ENCODE measurements at places on chromosomes 1 and 21.
A peak's percentile ranks its signal among the peaks of the same experiment; 100 is the strongest.

DNA sequence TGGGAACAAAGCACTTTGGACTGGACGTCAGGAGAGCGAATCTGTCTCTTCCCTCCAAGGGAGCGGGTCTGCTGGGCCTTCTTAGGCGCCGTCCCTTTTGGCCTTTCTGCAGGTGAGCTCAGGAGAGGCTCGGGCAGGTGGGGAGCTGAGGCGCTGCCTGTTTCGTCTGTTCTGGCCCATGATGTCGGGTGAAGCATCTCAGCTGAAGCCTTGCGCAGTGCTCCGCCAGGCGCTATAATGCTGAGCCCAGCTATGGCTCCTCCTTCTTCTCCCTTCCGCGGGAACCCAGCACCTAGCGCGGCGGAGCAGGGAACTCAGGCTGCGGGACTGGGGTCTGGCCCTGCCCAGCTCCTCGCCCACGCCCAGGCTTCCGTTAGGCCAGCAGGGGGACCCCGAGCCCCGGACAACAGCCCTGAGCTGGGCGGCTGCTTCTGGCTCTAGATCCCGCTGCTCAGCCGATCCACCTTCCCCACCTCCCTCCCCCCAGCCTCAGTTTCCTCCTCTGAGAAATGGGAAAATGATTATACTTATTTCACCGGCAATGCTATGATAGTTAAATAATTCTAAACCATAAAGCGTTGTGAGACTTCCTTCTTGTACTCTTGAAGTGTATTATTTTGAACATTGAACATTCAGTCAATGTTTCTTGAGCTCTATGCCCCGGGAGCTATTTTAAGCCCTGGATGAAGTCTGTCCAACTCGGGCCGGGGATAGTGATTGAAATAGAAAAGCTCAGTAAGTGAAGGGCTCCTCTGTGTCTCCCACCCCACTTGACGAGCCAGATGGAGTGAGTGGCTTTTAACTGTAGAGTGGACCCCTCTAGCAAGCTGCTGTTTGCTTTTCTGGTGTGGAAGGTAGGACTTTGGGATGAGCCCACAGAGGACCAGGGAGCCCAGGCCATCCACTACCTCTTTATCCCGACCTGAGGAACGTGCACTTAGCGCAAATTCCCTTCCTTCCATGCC, 9.6 kb upstream of the ADORA1 start:
- DNase-seq, result peak; percentile 85

- DNase-seq, result no peak
Measured at GRCh38 chr1:169872906-169873305, 20.8 kb downstream of the SCYL3 start.

DNA sequence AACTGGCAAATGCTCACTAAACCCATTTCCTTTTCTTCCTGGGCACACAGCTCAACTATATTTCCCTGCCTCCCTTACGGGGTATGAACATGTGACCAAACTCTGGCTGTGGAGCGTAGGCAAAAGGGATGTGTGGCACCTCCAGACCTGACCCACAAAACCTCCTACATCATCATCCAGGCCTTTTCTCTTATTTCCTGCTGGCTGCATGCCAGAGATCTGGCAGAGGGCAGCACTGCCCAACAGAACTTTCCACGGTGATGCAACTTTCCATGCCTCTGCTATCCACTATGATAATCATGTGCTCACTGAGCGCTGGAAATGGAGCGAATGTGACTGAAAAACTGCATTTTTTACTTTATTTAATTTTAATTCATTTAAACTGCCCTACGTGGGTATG, 99.6 kb upstream of the CACNA1E start:
- no peak for DNase-seq

DNA sequence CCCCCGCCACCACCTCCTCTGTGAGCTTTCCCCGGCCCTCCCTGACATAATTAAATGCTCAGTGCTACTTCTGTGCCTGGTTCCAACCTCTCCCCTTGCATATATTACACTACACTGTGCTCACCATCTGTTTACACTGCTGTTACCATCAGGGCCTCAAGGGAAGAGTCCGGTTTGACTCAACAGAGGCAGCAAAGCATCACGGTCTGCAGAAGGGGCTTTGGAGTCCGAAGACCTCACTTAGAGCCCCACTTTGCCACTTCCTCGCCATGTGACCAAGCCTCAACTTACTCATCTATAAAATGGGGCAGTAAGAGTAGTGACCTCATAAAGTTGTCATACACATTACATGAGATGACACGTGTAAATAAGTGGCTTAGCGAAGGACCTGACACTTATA, 27.4 kb downstream of the KCNN3 start:
- DNase-seq, result no peak

DNA sequence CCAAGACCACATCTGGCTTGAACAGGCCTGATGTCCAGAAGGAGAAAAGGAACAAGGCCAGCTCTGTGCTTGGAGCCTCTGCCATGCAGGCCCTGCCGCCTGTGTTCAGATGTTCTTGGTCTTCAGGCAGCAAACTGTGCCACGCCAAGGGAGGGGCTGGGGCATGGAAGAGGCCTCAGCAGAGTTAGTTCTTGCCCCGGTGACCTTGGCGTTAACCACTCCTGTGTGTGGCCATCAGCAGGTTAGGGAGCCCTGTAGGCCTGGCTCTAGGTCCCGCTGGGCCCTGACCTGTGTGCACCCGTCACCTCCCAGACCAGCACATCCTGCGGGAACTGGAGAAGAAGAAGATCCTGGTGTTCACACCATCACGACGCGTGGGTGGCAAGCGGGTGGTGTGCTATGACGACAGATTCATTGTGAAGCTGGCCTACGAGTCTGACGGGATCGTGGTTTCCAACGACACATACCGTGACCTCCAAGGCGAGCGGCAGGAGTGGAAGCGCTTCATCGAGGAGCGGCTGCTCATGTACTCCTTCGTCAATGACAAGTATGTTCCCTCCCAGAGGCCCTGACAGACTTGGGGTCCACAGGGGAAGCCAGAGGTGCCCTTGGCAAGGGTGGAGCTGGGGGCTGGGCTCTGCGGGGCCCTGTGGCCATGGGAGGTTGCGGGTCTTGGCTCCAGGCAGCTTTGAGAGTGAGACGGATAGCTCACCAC, 7.1 kb downstream of the ZC3H12A start:
- no peak for DNase-seq

DNA sequence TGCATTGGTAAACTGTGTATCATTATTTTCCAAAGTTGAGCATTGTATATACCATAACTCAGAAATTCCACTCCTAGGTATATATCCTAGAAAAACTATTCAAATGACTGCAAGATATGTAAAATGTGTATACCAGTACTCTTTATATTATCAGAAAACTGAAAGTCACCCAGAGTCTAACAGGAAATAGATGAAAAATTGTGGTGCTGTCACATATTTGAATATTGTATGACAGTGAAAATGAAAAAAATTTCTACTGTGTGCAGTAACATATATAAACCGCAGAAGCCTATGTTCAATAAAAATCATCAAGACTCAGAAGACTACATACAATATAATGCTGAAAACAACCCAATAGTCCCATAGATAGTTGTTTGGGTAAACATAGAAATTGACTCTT, 74.4 kb upstream of the LYPLAL1 start:
- DNase-seq, result no peak

- DNase-seq, result no peak
Measured at GRCh38 chr1:164764333-164764732, 205.3 kb downstream of the PBX1 start.

DNA sequence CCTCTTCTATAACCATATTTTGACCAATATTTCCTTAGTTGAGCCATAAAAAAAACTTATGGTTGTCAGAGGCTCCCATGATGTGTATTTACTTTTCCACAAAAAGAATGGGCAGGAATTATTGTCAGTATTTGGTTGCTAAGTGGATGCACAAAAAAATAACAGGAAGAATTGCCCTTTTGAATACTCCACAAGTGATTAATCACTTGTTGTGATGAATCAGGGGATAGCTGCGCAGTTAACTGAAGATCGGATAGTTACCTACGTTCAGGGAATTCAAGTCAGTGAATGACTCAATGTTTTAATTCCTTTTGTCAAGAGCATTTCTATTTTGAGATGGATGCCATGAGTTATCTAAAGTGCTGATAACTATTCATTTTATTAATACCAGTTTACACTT, 785.2 kb upstream of the B3GALT2 start:
- no peak for DNase-seq

DNA sequence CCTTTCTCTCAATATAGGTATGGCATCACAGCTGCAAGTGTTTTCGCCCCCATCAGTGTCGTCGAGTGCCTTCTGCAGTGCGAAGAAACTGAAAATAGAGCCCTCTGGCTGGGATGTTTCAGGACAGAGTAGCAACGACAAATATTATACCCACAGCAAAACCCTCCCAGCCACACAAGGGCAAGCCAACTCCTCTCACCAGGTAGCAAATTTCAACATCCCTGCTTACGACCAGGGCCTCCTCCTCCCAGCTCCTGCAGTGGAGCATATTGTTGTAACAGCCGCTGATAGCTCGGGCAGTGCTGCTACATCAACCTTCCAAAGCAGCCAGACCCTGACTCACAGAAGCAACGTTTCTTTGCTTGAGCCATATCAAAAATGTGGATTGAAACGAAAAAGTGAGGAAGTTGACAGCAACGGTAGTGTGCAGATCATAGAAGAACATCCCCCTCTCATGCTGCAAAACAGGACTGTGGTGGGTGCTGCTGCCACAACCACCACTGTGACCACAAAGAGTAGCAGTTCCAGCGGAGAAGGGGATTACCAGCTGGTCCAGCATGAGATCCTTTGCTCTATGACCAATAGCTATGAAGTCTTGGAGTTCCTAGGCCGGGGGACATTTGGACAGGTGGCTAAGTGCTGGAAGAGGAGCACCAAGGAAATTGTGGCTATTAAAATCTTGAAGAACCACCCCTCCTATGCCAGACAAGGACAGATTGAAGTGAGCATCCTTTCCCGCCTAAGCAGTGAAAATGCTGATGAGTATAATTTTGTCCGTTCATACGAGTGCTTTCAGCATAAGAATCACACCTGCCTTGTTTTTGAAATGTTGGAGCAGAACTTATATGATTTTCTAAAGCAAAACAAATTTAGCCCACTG, 11.5 kb downstream of the HIPK1 start:
- peak; percentile 82 for DNase-seq

DNA sequence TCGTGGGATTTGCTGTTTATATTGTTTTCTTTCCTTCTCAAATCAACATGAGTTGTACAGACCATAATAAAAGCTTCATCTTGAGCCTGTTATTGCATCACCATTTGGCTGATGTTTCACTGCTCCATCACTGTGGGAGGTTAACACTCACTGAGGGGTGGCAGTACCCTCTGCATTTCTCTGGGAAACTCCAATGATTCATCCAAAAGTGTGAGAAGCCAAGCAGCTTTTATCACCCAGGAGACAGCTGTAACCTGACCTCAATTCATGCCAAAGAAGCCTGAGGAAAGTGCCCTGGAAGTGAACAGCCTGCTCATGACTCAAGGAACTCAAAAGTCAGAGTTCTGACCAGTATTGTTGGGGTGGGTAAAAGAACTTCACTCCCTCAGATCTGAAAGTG, 84.1 kb downstream of the GPR88 start:
- peak; percentile 4 for DNase-seq

DNA sequence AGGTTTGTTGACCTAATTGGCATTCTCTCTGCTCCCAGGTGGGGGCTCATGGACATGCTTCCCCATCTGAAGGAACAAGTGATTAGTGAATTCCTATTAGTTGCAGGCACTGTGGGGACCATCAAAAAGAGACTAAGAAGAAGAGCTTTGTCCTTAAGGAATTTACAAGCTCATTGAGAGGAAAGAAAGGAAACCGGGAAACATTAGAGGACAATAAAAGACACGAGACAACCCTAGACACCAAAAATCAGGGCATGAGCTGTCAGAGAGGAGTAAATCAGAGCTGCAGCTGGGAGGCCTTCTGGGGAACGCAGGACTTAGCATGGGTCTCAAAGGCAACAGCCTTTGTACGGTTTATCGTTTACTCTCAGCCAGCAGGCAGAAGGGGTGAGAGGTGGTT, 45.1 kb downstream of the BACE2 start:
- no peak for DNase-seq

DNA sequence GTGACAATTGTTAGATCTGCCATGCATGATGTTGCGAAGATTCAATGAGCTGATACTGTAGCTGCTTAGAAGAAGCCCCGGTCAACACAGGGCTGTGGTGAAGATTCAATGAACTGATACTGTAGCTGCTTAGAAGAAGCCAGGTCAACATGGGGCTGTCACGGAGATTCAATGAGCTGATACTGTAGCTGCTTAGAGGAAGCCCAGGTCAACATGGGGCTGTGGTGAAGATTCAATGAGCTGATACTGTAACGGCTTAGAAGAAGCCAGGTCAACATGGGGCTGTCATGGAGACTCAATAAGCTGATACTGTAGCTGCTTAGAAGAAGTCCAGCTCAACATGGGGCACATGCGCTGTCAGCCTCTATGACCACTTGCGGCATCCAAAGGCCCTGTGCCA, 18.8 kb upstream of the BACE2 start:
- DNase-seq, result no peak

- DNase-seq, result no peak
Measured at GRCh38 chr1:115337276-115337632, 795 bp downstream of the NGF start.

DNA sequence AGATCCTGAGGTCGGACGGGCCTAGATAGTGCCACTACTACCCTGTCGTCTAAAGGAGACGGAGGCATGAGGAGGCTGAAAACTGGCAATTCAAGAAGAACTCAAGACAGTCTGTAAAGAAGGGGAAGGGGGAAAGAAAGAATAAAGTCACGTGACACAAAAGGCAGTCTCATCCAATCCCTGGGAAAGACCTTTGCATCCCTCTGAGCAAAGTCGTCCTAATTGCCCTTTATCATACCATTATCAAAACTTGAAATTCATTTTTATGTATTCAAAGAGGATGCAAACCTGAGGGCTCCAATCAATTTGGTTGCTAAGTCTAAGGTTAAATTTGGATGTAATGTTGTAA, 2.2 kb downstream of the DUSP10 start:
- DNase-seq, result no peak

GRCh38 chr1:64309431-64309831, 106.0 kb downstream of the UBE2U start:
- no peak for DNase-seq

GRCh38 chr1:195096051-195096521, 1512.2 kb downstream of the KCNT2 start:
- DNase-seq, result no peak

DNA sequence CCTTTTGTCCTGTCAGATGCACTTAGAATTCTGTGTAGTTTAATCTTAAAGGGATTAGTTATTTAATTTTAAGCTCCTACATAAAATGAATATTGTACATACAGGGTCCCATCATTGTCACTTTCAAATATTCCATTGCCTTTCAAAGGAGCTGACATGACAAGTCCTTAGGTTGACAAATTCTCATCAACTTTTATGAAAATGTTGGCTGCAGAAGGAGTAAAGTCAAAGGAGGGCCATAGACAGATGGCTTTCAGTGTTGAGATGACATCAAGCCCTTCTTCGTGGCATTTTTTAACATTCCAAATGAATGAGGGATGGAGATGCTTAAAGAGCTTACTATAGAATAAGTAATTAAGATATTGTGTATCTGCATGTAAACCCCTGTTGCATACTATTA, 15.4 kb downstream of the NFIA start:
- DNase-seq, result no peak

GRCh38 chr1:93839753-93840152, 39.3 kb downstream of the DNTTIP2 start:
- no peak for DNase-seq

All from G401 (cell line).